Bronchus fibroblast of lung (primary cell): ENCODE measurements at places on chromosomes 2 and 18. TPM values are rescaled to one million over a fixed set of nuclear protein-coding genes. Genes with fewer than 3 reads are reported as not detected.

The ALPG gene
- not detected in 2 replicates for total RNA-seq

The KIF5C gene
- total RNA-seq: 0.45 and 0.50 TPM in 2 replicates

The TDRD15 gene
- not detected in 2 replicates for total RNA-seq

The TMEM247 gene
- total RNA-seq: not detected in 2 replicates

The ATG9A gene
- total RNA-seq: 50.8 and 53.8 TPM in 2 replicates

The GPD2 gene
- 48.5 and 58.7 TPM in 2 replicates for total RNA-seq
